ENCODE measurements at places on chromosomes 1 and 21.

- no peak for DNase-seq
Measured at GRCh38 chr1:199447906-199448305, 579.6 kb upstream of the NR5A2 start.

DNA sequence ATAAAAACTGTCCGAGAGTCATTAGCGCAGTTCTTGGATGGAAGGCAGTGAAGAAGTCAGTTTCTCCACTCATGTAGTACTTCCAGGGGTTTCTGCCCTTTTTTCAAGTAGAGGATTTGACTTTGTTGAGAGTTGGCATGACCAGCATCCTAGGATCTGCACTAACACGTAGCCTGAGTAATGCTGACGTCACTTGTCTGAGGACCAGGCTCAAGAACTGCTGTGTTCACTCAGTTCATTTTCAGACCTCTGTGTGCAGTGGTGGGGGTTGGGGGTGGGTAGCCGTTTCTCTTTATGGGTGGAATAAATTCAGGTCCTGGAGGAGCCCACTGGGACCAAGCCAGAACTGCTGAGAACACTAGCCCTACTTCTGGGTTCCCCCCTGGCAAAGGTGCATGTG is 53.3 kb downstream of the MRPS6 start:
- no peak for DNase-seq

DNA sequence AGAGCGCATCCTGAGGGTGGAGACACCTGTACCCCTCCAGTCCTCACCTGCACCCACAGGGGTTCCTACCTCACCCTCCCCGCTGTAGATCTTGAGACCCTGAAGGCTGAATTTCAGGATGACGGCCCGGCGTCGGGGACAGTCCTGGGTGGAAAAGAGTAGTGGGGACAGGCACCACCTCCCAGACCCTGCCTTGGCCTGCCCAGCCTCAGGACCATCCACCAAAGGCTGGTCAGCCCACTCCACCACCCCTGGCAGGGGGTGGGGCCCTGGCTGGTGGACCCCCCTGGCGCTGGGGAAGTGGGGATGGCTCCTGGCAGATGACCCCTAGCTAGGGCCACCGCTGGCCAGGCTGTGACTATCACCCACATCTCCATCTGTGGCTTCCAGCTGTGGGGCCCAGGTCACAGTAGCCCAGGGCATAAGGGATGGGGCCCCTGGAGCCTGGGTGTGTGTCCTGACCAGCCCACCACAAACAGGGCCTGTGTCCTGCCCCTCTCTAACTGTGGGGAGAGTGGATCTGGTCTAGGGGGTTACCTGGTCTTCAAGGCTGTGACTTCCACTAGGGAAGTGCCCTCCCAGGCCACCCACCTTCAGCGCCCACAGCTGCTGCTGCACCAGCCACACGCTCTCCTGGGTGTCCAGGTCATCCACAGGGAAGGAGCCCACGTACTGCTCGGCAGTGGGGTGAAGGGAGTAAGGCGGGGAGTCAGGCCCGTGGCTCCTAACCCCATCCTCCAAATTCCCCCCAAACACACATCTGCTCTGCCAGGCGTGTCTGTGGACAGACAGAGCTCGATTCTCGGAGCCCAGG is 5.4 kb downstream of the SH2D5 start:
- no peak for DNase-seq

DNA sequence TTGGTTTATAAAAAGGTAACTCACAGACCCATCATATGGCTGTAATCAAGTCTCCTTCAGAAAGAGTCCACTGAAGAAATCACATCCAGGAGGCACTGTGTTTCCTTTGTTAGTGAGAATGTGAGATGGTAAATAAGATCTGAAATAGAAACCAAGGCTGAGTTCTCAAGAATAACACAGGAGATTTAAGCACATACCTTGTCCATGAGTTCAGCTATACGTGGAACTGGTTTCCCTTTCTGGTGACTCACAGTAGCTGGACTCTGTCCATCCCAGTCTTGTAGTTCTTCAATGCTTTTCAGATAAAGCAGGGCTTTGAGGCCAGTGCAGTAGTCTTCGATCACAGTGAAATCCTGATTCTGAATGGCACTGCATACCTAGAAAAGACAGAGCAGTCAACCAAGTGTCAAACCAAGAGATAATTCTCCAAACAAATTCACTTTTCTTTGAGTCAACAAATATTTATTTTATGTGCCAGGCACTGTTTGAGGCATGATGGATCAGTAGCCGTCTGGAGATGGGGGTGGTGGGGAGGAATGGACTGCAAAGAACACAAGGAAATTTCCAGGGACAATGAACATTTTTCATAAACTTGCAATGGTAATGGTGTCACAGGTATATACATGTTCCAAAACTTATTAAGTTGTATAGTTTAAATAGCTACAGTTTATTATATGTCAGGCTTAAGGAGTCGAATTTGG is 471.4 kb downstream of the PTBP2 start:
- no peak for DNase-seq

DNA sequence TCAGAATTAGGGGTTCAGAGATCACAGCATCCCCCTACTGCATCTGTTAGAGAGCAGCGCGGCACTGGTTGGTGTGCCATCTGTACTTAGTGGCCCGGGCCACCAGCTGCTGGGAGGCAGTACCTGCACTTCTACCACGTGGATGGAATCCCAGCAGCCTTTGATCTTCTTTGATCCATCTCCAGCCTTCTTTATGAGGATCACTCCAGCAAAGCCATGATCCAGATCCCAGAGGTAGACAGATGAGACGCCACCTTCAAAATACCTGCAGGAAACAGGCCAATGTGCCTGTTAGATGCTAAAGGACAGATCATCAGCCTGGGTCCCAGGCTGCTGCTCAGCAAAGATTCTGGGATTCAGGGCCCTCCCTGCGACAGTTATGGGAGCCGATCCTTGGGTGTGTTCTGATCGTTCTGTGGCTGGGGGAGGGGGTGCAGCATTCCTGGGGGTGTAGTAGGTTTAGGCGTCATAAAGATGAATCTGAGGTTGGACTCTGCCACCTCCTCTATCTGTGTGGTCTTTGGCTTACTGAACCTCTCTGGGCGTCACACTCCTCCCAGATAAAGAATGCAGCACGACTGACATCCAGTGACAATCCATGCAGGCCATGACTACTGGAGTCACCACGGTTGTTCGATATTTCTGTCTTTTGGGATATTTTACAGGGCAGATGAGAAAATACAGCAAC is 45.3 kb downstream of the SLC66A1 start:
- no peak for DNase-seq

- peak; percentile 84 for DNase-seq
Measured at GRCh38 chr1:184854496-184855140, 100.0 kb upstream of the EDEM3 start.

- no peak for DNase-seq
Measured at GRCh38 chr1:6473974-6474814, 8.2 kb upstream of the TNFRSF25 start.

DNA sequence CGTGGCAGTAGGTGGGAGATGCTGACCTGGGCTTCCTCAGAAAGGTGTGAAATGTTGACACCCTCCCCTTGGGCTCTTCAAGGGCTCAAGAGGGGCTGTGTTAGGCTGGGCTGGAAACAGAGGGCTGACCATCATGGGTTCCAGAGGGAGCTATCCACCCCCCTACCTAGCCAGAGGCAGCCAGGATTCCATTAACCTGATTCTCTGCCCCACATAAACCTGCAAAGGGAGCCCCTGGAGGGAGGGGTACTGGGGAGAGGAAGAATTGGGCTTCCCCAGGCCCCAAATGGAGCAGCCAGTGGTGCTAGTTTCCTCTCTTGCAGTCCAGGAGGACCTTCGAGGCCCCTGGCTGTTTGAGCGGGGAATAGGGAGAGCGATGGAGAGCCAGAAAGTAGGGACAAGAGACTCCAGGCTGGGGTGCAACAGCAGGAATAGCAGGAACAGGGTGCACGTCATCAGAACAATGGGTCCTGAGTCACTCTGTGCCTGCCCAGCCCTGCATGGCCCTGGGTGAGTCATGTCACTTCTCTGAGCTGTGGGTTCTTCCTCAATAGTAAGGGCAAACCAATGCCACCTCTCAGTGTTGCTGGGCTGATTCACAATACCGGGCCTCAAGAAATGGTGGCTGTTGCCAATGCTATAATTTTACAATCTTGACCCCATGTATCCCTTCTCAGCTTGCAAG is 121.2 kb downstream of the EPHB2 start:
- no peak for DNase-seq

DNA sequence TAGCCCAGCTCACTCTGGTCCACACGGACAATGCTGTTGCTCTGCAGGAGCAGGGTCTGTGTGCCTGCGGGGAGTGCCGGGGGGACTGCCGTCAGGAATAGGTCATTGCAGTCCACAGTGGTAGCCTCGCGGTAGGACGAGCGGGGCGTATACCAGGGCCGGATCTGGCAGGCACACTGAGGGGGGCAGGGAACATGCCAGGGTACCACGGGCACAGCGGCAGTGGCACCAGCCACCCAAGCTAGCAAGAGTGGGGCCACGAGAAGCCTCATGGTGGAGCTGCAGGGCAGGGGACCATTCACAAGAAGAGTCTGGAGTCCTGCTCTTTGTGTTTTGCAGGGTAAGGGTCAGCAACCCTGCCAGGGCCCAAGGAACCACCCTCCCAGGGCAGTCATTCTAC is 65.8 kb downstream of the LRRN2 start:
- no peak for DNase-seq

DNA sequence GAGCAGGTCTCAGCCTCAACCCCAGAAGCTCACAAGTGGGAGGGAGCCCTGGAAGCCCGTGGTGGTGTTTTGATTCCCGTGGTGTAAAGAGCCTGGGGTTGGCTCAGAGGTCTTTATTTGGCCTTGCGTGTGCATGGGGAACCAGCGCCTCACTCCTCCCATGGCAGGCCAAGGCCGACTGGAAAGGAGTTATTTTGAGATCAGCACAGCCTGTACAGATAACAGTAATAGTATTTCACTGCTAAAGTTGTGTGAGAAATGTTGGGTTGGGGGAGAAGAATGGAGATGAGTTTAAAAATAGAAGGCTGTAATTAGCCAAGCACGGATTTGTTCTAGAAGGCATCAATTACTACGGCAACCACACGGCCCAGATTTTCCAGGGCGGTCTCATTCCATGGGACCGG is 186.5 kb downstream of the DYRK1A start:
- DNase-seq, result no peak

DNA sequence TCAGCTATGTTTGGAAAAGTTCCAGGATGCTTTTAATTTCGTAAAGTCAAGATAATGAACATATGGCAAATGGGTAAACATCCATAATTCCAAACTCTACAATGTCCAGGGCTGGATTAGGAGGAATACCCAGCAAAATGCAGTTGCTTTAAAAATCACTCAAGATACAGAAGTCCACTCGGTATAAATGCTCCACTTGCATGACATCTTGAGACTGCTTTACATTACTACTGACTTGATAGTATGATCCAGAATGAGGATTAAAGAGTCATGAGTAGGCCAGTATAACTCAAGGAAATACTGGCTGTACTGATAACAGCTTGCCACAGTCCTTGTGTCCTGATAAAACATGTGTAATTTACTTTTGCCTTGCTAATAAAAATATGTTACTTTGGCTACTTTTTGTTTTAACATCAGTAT is 58.3 kb upstream of the ANGPTL3 start:
- DNase-seq, result no peak

GRCh38 chr1:195735140-195735539 is 873.1 kb downstream of the KCNT2 start:
- DNase-seq, result no peak

DNA sequence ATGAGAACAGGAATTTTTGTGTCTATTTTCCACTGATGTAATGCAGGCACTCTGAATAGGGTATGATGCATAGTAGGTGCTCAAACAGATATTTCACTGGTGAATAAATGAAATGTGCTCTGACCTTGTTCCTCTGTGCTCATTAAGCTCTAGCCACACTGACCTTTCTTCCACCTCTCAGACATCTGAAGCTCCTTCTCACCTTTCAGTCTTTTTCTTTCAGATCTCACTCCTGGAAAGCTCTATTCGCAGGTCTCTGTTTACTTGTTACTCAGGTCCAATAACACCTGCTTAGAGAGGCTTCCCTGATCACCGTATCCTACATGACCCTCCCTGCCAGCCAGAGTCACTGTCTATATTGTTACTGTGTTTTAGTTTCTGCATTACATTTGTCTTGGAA is 59.2 kb upstream of the IVNS1ABP start:
- DNase-seq, result no peak

DNA sequence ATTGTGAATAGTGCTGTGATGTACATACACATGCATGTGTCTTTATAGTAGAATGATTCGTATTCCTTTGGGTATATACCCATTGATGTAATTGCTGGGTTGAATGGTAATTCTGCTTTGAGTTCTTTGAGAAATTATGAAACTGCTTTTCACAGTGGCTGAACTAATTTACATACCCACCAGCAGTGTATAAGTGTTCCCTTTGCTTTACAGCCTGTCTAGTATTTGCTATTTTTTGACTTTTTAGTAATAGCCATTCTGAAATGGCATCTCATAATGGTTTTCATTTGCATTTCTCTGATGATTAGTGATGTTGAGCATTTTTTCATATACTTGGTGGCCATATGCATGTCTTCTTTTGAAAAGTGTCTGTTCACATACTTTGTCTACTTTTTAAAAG is 54.5 kb upstream of the FAM78B start:
- no peak for DNase-seq

- no peak for DNase-seq
Measured at GRCh38 chr1:226100436-226101391, 38.2 kb downstream of the H3-3A start.

DNA sequence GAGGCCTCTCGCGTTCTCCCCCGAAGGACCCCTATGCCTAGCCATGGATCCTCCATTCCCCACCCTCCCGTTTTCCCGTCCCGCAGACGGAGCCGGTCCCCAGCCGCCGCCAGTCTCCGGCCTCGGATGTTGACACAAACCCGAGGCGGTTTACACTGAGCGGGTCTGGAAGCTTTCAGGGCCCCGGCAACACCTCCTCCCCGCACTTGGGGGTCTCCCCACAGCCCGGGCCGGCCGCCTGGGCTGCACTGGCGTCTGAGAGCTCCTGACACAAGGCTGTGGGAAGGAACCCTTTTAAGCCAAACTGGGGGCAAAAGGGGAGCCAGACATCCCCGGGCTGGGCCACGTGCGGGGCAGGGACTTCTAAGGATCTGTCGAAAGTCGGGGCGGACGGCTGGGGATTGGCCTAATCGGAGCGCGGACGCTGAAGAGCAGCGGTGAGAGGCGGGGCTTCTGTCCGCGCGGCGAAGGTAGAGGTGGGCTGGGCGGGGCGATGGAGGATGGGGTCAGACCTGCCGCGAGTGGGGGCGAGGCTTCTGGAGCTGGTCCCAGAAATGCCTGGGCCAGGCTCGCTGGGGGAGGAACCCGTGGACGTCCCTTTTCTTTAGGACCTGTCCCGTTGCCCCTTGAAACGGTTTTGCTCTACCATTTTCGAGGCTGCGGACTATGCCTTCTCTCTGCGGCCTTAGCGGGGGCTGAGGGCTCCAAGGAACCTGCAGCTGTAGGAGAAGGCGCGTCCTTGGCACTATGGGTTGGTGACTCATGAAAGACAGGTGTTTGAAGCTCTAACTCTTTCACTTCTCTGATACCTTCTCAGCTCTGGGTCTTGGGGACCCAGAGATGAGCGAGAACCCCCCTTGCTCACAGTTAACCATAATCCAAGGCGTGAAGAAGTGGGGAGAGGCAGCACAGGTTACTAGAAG is 1.2 kb upstream of the HPCAL4 start:
- DNase-seq, result no peak

GRCh38 chr1:44903011-44903680 is 60.1 kb upstream of the PTCH2 start:
- no peak for DNase-seq

Measured in NCI-H1694 (cell line).